ENCODE measurements at places on chromosomes 6 and 20. TPM values are rescaled to one million over a fixed set of nuclear protein-coding genes. Genes with fewer than 3 reads are reported as not detected.

The WFDC2 gene
- total RNA-seq, result 77.5 TPM

The PTPRT gene
- total RNA-seq, result 1.6 TPM

The SIRPD gene
- total RNA-seq, result 0.12 TPM

The TFAP2D gene
- total RNA-seq, result not detected

The FNDC1 gene
- total RNA-seq, result 16.2 TPM

The CFAP61 gene
- 7.1 TPM for total RNA-seq

The NOX3 gene
- total RNA-seq, result 2.1 TPM

The PRL gene
- total RNA-seq, result 0.58 TPM

The SLC26A8 gene
- total RNA-seq, result 0.29 TPM

The DEFB132 gene
- 0.18 TPM for total RNA-seq

The CLDN20 gene
- 0.29 TPM for total RNA-seq

The KIF16B gene
- total RNA-seq, result 24.4 TPM

The LAMA4 gene
- total RNA-seq, result 127 TPM

The CLPSL2 gene
- not detected for total RNA-seq

The FGD2 gene
- 10.9 TPM for total RNA-seq

The DCBLD1 gene
- total RNA-seq, result 15.2 TPM
